Activated CD4-positive, alpha-beta T cell treated with anti-CD3 and anti-CD28 coated beads, Interleukin-2, amount 50 U/mL, for 24 hours (primary cell): ENCODE measurements at places on chromosomes 1 and 21.
A peak's percentile ranks its signal among the peaks of the same experiment; 100 is the strongest.

GRCh38 chr1:87176514-87176913 is 152.2 kb upstream of the LMO4 start:
- no peak for DNase-seq

- DNase-seq, result no peak
Observed at GRCh38 chr21:33360281-33360680, 35.5 kb downstream of the IFNAR1 start.

GRCh38 chr1:230831771-230832170 is 36.5 kb downstream of the C1orf198 start:
- no peak for DNase-seq

DNA sequence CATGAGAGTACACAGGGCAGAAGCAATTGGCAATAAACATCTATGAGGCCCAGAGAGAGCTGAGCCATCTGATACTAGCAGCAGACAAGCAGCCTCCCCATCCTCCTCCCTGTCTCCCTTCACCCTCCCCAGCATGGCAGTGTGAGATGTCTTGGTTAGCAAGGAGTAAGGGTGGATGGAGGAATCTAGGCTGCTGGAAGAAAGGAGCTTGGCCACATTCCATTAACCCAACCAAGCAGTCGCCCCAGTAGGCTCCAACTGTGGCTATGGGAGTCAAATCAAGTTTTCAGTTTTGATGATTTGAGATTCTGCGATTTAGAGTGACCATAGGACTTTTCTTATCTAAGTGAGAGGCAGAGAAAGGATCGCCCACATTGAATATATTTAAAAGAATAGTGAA is 12.9 kb upstream of the RUNX1 start:
- no peak for DNase-seq

GRCh38 chr1:204902671-204903070 is 32.0 kb downstream of the NFASC start:
- no peak for DNase-seq

DNA sequence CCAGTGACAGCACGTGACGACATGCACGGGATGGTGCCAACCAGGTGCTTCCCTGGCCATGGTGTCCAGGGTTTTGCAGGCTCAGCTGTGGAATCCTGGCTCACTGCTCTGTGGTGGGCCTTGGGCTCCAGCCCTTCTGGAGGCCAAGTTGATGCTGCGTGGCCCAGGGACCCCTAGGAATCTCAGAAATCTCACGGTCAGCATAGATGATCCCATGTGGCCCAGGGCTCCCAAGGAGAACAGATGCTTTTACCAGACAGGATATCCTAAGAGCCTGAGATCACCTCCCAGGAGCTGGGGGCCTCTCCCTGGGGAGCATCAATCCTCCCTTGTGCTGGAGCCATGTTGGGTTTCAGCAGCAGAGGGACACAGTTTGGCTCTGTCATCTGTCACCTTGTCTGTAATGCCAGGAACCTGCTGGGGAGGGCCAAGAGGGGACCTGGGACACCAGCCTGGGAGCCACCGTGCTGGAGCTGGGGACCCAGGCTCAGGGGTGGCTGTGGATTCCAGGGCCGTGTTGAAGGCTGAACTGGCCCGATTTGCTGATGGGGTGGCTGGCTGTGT is 63.9 kb downstream of the TRIM11 start:
- no peak for DNase-seq

DNA sequence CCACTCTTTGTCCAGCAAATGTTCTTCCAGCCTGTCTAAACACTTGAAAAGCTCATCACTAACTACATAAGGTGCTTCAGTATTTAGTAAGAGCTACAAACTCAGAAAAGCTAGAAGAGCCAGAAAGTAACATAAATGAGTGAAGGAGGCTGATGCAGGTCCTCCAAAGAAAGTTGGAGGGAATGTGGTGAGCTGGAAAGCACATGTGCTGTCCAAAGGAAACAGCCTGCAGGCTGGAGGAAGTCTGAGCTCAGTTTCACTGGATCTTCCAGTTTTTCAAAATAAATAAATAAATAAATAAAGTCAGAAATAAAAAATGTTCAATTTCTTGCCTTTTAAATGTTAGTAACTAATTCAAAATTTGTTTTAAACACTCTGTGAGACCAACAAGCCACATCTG is 25.5 kb downstream of the ZC3H11B start:
- DNase-seq, result no peak

DNA sequence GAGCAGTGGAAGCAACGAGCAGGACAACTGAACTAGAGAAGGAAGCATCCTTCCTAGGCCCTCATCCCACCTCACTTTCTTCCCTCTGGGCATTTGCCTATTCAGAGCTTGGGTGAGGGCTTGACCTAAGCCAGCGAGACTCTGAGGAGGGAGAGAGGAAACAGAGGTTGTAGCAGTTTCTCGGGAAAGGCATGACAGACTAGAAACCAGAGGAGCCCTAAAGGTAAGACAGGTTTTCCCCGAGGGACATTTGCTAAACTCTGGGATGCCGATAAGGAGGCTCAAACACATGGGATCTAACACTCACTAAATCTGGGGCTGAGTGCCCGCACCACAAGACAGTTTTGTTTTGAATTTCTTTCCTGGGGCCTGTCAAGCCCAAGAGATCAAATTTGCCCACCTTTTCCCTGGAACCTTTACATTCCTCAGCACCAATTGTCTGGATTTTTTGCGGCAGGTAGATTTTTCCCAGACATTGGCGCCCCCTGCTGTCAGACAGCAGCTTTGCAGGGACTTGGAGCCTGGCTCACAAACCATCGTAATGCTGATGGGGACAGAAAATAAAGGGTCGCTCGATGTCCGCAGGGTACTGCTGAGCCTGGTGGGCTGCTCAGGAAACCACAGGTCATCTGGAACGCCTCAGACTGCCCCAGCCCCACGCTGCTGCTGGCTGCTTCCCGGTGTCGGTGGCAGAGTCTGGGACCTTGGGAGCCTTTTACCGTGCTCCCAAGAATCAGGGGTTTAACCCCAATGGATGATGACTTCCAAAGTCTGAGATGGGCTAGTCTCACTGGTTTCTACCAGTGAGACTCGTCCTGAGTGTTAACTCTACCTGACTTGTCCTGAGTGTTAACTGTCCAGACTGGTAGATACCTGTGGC is 23.4 kb upstream of the TSPAN2 start:
- peak; percentile 37 for DNase-seq

GRCh38 chr1:24450316-24450715 is 34.7 kb downstream of the NIPAL3 start:
- DNase-seq, result no peak

GRCh38 chr1:181104790-181105133 is 16.3 kb downstream of the IER5 start:
- no peak for DNase-seq

DNA sequence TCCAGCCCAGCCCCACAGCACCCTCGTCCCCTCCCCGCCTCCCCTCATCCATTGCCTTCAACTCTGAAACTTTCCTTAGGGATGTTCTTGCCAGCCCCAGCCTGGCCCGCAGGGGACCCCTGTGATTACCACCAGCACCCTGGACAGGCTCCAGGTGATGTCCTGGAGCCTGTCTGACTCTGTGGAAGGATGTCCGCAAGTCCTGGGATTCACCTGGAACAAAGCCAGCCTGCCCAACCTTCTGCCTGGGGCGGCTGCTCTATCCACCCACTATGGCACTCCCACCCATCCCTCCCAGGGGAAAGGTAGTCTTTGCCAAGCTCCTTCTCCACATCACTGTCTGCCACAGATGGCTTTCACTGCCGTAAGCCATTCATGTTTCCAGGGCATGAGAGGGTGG is 24.4 kb upstream of the PTPRF start:
- DNase-seq, result no peak

GRCh38 chr1:33342041-33342723 is 21.3 kb upstream of the A3GALT2 start:
- no peak for DNase-seq

- DNase-seq, result no peak
Observed at GRCh38 chr1:18327650-18328049, 153.1 kb upstream of the KLHDC7A start.

- no peak for DNase-seq
Observed at GRCh38 chr1:11691928-11692711, 610 bp downstream of the DRAXIN start.

DNA sequence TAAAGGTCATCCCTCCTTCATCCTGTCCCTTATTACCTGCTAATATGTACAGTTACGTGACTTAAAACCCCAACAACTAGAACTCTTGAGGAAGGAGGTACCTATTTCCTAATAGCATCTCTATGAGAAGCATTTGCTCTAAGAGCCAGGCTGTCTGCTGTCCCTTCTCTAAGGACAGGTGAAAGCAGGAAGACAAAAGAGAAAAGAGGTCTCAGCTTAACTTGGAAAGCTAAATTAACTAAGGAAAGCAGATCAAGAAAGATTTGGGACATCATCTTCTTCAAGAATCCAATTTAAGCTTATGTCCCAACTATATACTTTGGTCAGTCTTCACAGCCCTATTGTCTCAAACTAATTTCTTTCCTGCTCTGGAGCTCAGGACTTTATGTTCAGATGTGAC is 2.9 kb downstream of the EGLN1 start:
- DNase-seq, result no peak

- no peak for DNase-seq
Observed at GRCh38 chr1:23566304-23566703, 7.0 kb upstream of the ID3 start.

GRCh38 chr1:8363186-8363766 is 45.4 kb downstream of the SLC45A1 start:
- DNase-seq, result no peak

GRCh38 chr1:219323426-219323825 is 149.7 kb downstream of the LYPLAL1 start:
- DNase-seq, result no peak

DNA sequence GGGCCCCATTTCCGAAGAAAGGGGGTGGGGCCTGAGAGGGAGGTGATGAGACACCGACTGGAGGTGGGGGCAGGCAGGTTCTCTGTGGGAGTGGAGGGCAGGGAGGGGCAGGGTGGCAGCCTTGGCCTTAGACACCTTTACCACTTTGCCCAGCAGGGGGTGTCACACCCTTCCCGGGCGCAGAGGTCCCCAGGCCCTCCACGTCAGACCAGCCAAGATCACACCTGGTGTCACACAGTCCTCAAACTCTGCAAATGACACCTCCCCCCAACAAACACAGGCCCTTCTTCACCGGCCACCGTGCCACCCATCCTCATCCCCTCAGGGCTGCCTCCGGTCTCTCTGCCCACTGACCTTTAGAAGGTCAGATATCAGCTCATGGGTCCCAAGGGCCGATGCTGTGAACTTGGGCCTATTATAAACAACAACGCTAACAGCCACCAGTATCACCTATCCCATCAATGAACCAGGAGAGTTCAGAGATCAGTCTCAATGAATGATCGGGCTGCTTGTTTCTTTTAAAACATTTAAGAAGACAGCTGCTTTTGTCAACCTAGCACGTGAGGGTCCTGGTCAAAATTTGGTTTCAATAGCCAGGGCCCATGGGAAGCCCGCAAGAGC is 103.9 kb downstream of the CASZ1 start:
- DNase-seq, result peak; percentile 47

DNA sequence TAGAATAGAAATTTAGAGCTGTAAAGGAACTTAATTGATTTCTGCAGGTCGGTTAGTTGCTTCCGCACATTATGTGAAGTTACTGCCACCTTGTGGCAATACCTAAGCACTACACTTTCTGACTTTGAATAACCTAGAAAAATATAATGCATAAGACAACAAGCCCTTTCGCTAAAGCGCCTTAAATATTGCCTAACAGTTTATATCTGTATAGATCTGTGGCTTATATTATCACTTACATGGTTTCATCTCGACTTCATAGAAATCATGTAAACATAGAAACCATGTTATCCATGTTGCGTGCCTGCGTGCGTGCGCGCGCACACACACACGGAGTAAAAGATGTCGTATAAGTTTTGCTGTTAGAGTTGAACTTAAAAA is 10.9 kb upstream of the IFI16 start:
- DNase-seq, result no peak

- DNase-seq, result no peak
Observed at GRCh38 chr1:88890131-88890530, 1.2 kb downstream of the GTF2B start.

GRCh38 chr1:199009447-199009846 is 370.6 kb downstream of the PTPRC start:
- no peak for DNase-seq

DNA sequence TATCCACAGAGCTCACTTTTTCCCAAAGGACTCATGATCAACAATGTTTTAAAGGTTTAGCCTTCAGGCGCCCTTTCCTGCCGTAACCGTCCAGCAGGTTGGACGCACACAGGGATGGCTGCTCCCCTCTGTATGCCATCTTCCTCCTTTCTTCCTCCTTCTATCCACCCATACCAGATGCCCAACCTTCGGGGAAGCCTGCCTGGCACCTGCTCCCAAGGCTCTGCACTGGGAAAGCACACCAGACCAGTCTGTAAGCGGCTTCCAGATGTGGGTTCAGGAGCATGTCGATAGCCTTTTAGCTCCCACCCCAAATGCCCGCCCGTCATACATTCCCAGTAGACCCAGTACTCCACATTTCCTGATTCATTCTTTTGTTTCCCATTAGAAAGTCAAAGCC is 52.9 kb downstream of the STUM start:
- no peak for DNase-seq

DNA sequence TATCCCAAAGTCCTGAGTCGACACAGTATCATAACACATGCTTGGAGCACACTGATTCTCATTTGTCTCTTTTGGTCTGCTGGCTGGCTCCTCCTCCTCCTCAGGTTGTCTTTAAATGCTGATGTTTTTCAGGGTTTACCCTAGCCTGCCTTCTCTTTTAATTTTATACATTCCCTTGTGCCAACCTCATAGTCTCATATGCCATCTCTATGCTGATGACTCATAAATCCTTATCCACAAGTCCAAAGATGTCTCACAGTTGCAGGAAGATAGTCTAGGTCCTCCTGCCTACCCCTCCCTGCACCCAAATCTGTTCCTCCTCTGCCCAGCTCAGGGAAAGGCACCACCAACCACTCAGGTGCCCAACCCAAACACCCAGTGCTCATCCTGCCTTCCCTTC is 108.3 kb downstream of the SIPA1L2 start:
- DNase-seq, result no peak

- DNase-seq, result no peak
Observed at GRCh38 chr1:99546432-99547416, 99.2 kb upstream of the PALMD start.

DNA sequence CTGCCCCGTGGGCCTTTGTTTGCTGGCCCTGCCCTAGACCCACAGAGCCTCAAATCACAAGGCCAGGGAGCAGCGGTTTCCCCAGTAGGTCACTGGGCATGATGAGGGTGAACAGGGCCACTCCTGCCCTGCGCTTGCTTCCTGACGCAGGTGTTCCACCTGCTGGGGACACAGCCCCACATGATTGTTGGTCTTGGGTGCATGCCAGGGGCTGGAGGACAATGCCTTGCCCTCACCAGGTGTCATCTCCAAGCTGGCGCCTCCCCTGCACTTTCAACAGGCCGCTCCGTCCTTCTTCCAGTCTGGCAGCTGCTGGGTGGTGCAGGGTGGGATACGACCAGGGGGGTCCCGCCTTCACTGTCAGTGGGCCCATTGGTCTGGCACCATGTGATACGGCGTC is 24.3 kb downstream of the IL10RB start:
- no peak for DNase-seq

DNA sequence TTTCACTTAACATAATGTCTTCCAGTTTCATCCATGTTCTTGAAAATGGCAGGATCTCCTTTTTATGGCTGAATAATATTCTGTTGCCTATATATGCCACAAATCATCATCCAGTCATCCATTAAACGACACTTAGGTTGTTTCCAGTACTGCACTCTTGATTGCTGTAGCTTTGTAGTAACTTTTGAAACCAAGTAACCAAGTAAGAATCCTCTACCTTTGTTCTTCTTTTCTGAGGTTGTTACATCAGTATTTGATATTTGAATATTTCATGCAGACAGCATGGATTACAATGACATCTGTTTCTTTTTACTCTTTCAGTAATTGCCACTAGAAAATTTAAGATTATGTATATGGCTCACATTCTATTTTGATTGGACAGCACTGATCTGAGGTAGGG is 22.1 kb upstream of the PRDM2 start:
- DNase-seq, result no peak
